ENCODE measurements at places on chromosomes 16 and 17. TPM values are rescaled to one million over a fixed set of nuclear protein-coding genes. Genes with fewer than 3 reads are reported as not detected.
A peak's percentile ranks its signal among the peaks of the same experiment; 100 is the strongest.

- no peaks in the 10 kb centered on the region for H3K4me1 ChIP-seq
- H3K36me3 ChIP-seq: no peaks in the 10 kb centered on the region
- no peak overlapping the region for H3K4me3 ChIP-seq
- H3K27me3 ChIP-seq: no peaks in the 10 kb centered on the region
- no peak for DNase-seq
Observed at GRCh38 chr17:12388226-12388625, 277.5 kb upstream of the MYOCD start.

GRCh38 chr16:27792486-27793248 lies 242.7 kb downstream of the KATNIP start:
- H3K4me1 ChIP-seq: no peaks in the 10 kb centered on the region
- no peak for DNase-seq
- H3K36me3 ChIP-seq: no peaks in the 10 kb centered on the region
- no peak overlapping the region for H3K4me3 ChIP-seq
- no peaks in the 10 kb centered on the region for H3K27me3 ChIP-seq

- H3K4me1 ChIP-seq: no peaks in the 10 kb centered on the region
- no peak for DNase-seq
- no peaks in the 10 kb centered on the region for H3K36me3 ChIP-seq
- no peak overlapping the region for H3K4me3 ChIP-seq
Observed at GRCh38 chr16:56539656-56540055, 19.8 kb upstream of the BBS2 start.

- peaks cover 35% of the 10 kb centered on the region for H3K27me3 ChIP-seq
- H3K4me3 ChIP-seq: peak overlapping the region; percentile 21
- H3K4me1 ChIP-seq: peaks cover 75% of the 10 kb centered on the region
- no peaks in the 10 kb centered on the region for H3K36me3 ChIP-seq
Observed at GRCh38 chr16:73066331-73066926, 18.5 kb upstream of the ZFHX3 start.

GRCh38 chr17:21512307-21513011 lies 136.3 kb downstream of the KCNJ12 start:
- H3K4me1 ChIP-seq: peaks cover 15% of the 10 kb centered on the region
- no peaks in the 10 kb centered on the region for H3K36me3 ChIP-seq
- no peak overlapping the region for H3K4me3 ChIP-seq
- DNase-seq: no peak

- DNase-seq: no peak
- H3K27me3 ChIP-seq: no peaks in the 10 kb centered on the region
- H3K4me3 ChIP-seq: no peak overlapping the region
- peaks cover 19% of the 10 kb centered on the region for H3K36me3 ChIP-seq
Observed at GRCh38 chr16:56388209-56388608, 37.1 kb downstream of the AMFR start.

- no peaks in the 10 kb centered on the region for H3K27me3 ChIP-seq
- no peaks in the 10 kb centered on the region for H3K36me3 ChIP-seq
- no peaks in the 10 kb centered on the region for H3K4me1 ChIP-seq
- no peak overlapping the region for H3K27ac ChIP-seq
- no peak for DNase-seq
- H3K4me3 ChIP-seq: no peak overlapping the region
Observed at GRCh38 chr17:9324864-9325263, 250.8 kb downstream of the STX8 start.

- no peak for DNase-seq
- H3K4me3 ChIP-seq: no peak overlapping the region
- no peaks in the 10 kb centered on the region for H3K36me3 ChIP-seq
Observed at GRCh38 chr17:64024215-64024654, 3.8 kb upstream of the ICAM2 start.

Gene NLRC3
- total RNA-seq: 2.6 TPM

Gene FOXL1
- total RNA-seq: 2.2 TPM
